ENCODE measurements at places on chromosomes 1 and 21.

GRCh38 chr1:22472596-22472995 is 20.9 kb downstream of the ZBTB40 start:
- DNase-seq, result no peak

GRCh38 chr1:246794828-246795671 is 70.8 kb downstream of the SCCPDH start:
- DNase-seq, result no peak

GRCh38 chr1:154851392-154852177 is 18.5 kb downstream of the KCNN3 start:
- no peak for DNase-seq

GRCh38 chr1:8358241-8358896 is 40.5 kb downstream of the SLC45A1 start:
- DNase-seq, result no peak

- DNase-seq, result no peak
Measured at GRCh38 chr1:14103878-14104430, 404.0 kb downstream of the PRDM2 start.

DNA sequence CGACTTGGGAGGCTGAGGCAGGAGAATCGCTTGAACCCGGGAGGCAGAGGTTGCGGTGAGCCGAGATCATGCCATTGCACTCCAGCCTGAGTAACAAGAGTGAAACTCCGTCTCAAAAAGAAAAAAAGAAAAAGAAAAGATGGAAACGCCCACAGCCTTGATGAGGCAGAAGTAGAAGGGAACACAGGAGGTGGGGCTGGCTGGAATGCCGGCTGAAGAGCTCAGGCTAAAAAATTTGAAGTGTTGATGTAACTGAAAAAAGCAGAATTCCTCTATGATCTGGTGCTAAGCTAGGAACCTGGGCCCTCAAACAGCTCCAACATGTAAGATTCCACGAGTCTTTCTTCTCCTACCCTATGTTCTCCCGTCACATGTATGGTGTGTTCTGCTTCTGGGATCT is 53.6 kb downstream of the SLC66A1 start:
- no peak for DNase-seq

GRCh38 chr1:17539477-17540254 is at the start of gene ARHGEF10L:
ARHGEF10L (plus strand) TSS chr1:17539698; CDS start chr1:17580596, 40,898 bp downstream.
- no peak for DNase-seq

DNA sequence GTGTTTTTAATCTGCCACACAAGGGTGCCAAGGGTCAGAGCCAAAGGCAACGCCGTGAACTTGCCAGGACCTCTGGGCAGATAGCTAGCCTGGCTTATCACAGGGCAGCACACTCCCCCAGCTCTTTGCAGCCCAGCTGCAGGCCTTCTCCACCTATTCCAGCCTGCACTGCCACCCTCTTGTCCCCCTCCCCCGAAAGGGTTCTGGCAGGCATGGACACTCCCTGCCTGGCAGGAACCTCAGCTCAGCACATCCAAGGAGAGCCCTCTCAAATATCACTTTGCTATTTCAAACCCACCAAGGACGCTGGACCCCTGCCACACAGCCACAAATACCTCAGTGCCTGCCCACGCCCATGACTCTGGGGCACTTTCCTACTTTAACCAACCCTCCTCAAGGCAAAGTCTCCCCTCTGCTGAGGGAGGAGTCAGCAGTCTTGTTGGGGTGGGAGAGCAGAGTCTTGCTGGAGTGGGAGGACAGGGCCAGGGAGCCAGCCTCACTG is 9.1 kb downstream of the SSBP3 start:
- no peak for DNase-seq

DNA sequence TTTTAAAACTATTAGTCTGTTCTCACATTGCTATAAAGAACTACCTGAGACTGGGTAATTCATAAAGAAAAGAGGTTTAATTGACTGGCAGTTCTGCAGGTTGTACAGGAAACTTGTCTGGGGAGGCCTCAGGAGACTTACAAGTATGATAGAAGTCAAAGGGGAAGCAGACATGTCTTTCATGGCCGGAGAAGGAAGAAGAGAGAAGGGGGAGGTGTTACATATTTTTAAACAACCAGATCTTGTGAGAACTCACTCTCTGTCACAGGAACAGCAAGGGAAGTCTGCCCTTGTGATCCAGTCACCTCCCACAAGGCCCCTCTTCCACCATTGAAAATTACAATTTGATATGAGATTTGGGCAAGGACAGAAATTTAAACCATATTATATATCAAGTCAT is 55.9 kb downstream of the CLIC4 start:
- DNase-seq, result no peak

DNA sequence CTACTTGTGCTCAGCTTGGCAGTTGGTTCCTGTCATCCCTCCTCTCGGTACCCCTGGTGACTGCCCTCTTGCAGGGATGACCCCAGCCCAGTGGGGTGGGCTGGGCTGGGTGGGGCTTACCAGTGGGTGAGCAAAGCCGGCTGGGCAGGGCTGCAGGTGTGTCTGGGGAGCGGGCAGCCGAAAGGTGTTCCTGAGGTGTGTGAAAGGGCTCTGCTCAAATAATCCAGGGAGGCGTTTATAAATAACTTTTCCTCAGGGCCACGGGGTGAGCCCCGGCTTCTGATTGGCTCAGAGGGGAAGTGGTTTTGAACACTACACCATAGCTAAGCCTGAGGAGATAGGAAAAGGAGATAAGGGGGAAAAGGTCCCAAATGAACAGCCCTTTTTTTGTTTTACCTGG is at the start of gene SLC26A9:
Gene SLC26A9 (minus strand): TSS at position 212 of the 400 bp plus-strand sequence. CDS start 7,636 bp downstream, outside the sequence.
- no peak for DNase-seq

GRCh38 chr1:115288591-115289198 is 49.4 kb downstream of the NGF start:
- DNase-seq, result no peak

- DNase-seq, result no peak
Measured at GRCh38 chr1:99963041-99963795, 6.6 kb upstream of the SLC35A3 start.

- DNase-seq, result peak; percentile 12
Measured at GRCh38 chr1:65065524-65066418, 82.2 kb upstream of the AK4 start.

DNA sequence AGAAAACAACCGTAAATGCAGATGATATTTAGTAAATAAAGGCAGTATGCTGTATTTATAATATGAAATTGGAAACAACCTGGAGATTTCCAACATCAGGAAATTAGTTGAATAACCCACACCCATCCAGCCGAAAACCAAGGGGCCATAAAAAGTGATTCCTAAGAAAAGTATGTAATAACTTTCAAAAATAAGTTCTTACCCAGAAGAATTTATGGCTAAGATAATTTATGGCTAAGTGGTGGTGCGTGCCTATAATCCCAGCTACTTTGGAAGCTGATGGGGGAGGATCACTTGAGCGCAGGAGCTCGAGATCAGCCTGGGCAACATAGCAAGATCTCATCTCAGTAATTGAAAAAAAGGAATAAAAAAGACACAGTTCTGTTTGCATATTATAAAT is 43.2 kb downstream of the TMCO4 start:
- no peak for DNase-seq

GRCh38 chr1:47477595-47478080 is 39.8 kb downstream of the FOXD2 start:
- DNase-seq, result peak; percentile 69

GRCh38 chr1:53448241-53448841 is 10.9 kb upstream of the DMRTB1 start:
- DNase-seq, result no peak

GRCh38 chr21:43916691-43917514 is 51.9 kb downstream of the AGPAT3 start:
- no peak for DNase-seq

- DNase-seq, result no peak
Measured at GRCh38 chr21:45778686-45779085, 135.2 kb downstream of the PCBP3 start.

- DNase-seq, result no peak
Measured at GRCh38 chr1:159205225-159205624, 550 bp downstream of the ACKR1 start.

DNA sequence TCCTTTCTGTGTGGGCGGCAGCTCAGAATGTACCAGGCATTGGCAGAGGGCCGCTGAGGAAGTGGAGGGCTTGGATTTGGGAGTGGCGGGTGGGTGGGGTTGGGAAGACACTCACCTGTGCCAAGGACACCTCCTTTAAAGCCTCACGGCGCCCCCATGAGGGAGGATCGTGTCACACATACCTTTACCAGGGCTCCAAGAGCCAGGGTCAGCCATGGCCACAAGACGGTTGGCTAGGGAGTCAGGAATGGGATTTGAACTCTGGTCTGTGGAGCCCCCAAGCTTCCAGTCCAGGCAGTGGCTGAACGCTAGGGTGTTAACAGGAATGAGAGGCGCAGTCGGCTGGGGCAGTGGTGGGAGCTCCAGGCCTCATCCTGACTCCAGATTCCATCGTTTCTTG is 4.6 kb downstream of the NBL1 start:
- DNase-seq, result no peak

- DNase-seq, result no peak
Measured at GRCh38 chr1:63435161-63435560, 67.7 kb downstream of the ALG6 start.

GRCh38 chr1:44409757-44410156 is 4.7 kb downstream of the RNF220 start:
- DNase-seq, result no peak

DNA sequence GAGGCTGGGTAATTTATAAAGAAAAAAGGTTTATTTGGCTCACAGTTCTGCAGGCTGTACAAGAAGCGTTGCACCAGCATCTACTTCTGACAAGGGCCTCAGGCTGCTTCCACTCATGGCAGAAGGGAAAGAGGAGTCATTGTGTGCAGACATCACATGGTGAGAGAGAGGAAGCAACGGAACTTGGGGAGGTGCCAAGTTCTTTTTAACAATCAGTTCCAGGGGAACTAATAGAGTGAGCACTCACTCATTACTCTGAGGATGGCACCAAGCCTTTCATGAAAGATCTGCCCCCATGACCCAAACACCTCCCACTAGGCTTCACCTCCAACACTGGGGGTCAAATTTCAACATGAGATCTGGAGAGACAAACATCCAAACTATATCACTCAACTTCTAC is 77.2 kb downstream of the DDAH1 start:
- no peak for DNase-seq

DNA sequence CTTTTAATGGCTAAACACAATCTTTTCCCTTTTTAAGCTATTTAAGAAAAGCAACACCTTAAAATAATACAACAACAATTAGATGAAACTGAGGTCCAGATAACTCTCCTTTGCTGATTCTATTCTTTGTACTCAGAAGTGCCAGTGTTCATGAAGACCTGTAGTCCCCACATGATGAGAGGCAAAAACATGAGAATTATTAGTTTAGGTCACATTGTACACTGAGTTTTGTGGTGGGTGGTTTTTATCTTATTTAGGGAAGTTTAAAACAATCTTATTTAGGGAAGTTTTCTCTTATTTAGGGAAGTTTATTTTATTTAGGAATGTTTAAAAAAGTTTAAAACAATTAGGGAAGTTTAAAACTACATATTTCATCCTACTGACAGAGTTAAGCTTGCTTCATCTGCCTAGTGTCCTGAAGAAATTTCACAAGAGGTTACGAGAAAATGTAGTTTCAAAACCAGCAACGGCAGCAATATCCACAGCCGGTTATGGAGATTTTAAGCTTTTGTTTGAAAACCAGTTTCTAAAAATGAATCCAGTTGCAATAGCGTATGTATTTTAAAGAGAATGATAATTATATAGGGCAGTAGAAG is 7.8 kb upstream of the OR14I1 start:
- no peak for DNase-seq

DNA sequence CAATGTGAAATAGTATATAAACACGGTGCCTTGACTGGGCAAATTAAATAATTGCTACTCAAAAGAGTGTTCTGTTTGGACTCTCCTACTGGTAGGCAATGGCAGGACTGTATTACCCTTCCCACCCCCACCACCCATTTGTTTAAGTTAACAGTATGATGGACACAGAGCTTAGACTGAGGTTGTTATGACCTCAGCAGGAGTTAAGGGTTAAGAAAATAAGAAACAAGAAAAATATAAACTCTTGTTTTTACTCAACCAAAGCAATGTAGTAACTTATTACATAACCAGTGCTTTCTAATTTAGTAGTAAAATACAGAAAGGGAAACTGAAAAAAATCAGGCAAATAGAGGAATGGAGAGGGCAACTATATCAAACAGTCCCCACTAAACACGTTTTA is 19.9 kb upstream of the SERPINC1 start:
- no peak for DNase-seq

DNA sequence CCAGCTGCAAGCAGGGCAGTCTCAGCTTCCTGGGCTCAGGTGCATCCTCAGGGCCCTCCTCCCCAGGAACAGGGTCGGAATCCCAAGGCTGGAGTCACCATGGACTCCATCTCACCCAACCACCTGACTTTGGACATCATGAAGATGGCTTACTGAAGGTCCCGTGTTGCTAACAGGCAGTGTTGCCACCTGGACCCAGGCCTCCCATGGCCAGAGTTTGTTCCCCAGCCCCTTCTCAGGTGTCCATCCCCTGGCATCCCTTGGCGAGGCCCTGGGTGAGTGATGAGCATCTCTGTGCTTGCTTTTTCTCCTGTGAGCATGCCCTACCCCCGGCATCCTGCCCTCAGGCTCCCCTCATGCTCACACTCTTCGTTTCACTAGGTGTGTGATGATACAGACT is 101.7 kb upstream of the EDN2 start:
- no peak for DNase-seq

DNA sequence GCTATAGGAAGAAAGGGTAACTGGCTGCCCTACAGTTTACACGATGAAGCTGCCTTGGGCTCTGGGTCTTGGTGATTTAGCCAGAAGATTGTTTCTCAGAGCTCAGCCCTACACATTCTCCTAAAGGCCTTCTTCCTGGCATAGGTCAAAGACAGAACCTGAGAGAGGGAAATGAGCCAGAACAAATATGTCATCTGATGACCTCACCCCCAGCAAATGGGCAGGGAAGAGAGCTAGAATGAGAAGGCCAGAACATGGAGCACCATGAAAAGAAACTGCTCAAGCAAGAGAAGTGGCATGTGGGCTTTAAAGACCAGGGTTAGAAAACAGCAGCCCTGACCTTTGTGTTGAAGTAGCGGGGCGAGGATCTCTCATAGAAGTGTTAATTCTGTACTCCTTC is 5.5 kb upstream of the ILDR2 start:
- no peak for DNase-seq

All from A549 (cell line).